ENCODE measurements at places on chromosomes 2 and 18.

- DNase-seq = no peak
These were observed 289.6 kb upstream of the ID2 start for GRCh38 chr2:8392098-8392866.

GRCh38 chr2:134281815-134282419, 28.0 kb downstream of the MGAT5 start:
- no peak for DNase-seq

GRCh38 chr18:56327191-56327885, 311.1 kb downstream of the TXNL1 start:
- DNase-seq = no peak

DNA sequence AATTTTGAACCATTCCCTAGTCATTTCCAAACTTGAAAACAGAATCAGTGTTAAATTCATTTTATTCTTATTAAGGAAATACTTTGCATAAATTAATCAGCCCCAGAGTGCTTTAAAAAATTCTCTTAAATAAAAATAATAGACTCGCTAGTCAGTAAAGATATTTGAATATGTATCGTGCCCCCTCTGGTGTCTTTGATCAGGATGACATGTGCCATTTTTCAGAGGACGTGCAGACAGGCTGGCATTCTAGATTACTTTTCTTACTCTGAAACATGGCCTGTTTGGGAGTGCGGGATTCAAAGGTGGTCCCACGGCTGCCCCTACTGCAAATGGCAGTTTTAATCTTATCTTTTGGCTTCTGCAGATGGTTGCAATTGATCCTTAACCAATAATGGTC, 5.5 kb upstream of the MROH2A start:
- DNase-seq = no peak

- no peak for DNase-seq
These were observed 77.4 kb downstream of the DYSF start for GRCh38 chr2:71530641-71531332.

DNA sequence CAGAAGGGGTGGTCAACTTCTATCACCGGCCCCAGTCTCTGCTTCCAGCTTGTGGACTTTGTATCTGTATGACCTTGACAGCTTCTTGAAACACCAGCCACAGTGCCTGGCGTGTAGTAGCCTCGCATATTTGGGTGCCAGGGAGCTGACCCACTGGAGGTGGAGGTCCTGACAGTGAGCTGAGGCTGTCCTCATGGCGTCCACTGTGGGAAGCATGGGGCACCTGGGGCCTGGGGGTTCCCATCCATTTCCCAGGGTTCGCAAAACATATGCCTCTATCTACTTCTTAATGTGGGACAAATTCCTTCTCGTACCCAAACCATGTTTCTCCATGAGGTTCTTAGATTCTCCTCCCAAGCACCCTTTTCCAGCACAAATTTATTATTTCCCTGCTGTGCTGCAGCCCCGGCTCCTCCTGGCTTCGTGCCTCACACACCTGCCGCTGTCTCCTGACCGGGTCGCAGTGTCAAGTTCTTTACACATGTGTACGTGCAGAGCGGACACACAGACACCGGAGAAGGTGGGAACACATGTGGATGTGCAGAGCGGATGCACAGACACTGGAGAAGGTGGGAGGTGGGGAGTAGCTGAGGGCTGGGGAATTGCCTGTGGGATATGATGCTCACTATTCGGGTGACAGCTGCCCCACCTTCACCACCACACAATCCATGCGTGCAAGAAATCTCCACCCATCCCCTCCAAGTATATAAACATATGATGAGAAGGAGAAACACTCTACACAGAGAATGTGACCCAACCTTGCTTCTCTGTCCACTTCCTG, 23.4 kb downstream of the TMEM18 start:
- no peak for DNase-seq

GRCh38 chr2:241835611-241836010, 23.1 kb downstream of the PDCD1 start:
- DNase-seq = no peak

GRCh38 chr2:15546297-15547098, 14.6 kb downstream of the NBAS start:
- no peak for DNase-seq

GRCh38 chr2:11802782-11803191, 56.4 kb downstream of the LPIN1 start:
- no peak for DNase-seq

- no peak for DNase-seq
These were observed 34.8 kb downstream of the MYO3B start for GRCh38 chr2:170212625-170213280.

DNA sequence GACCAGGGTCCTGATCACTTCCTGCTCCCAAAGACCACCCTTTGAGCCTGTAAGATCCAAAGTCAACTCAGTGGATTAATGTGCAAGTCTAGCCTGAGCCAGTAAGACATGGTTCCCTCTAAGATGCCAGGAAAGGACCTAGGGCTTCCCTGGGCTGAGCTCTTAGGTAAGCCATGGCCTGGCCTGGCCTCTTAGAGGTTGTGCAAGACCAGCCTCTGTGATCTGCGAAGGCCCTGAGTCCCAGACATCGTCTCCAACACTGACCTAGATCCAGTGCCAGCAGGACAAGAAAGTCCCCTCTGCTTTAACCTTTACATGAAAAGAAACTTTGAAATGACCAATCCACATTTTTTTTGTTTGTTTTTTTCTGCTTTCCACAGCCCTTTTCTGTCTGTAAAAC, 73.6 kb upstream of the CYP1B1 start:
- DNase-seq = no peak

DNA sequence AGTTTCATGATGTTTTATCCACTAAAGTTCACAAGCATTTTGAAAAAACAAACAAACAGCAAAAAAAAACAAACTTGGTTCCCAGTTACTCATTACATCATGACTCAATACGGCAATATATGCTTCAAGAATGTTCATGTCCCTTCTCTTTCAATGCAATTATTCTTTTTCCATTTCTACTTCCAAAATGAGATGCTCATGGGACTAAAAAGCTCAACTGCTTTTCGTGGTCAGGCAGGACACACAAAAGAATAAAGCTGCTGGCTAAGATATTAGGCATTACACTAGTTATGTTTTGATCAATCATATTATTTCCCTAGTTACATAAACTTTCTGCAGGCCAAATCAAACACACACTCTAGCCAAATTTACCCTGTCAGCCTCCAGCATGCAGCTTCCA, 301.3 kb downstream of the EPHA4 start:
- DNase-seq = no peak

DNA sequence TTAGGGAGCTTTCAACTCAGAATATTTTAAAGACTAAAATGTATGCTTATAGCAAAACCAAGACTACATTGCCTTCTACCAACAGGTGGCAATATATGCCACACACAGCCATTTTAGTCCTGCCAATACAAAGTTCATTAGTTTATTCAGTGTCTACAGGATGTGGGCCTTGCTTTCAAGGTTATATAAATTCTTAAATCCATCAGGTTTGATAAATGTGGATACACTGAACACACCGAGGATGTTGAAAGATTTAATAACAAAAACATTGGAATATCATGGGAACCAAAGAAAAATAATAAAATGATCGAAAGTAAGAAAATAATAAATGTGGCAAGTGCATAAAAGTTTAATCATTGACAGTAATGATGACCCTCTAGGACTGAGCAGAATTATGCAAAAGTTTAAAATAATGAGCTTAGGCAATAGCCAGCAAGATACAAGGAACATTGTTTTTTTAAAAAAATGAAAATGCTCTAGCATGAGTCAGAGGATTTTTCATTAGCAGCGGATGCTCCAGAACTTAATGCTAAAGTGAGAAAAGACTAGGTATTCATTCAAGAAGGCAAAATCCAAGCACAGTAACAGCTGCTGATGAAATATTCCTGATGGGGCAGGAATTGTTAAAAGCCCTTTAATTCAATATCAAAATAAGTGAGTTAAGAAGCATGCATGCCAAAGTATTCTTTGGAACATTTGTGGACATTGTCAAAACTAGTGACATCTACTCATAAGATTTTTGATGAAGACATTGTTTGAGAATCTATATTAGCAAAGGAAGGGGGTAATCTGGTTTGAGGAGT, 14.2 kb downstream of the SCN9A start:
- no peak for DNase-seq

DNA sequence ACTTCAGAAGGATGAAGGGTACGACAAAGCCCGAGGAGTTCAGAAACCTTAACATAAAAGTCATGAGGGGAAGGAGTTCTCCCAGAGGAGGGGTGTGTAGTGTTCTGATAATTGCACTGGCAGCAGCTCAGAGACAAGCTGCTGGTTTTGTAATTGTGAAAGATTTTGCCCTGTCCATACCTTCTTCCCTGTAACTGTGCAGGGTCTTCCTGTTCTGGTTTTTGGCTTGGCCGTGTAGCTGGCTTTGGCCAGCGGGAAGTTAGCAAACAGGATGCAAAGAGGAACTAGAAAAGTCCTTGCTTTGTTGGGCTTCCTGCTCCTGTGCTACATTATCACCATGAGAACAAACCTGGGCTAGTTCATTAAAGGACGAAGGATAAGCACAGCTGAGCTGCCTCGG, 160.8 kb downstream of the LPIN1 start:
- DNase-seq = no peak

GRCh38 chr2:152504618-152505017, 169.6 kb downstream of the FMNL2 start:
- DNase-seq = no peak

Measured in NCI-H1930 (cell line).